Activated CD4-positive, CD25-positive, alpha-beta regulatory T cell (primary cell): ENCODE measurements at places on chromosomes 6 and 20.

DNA sequence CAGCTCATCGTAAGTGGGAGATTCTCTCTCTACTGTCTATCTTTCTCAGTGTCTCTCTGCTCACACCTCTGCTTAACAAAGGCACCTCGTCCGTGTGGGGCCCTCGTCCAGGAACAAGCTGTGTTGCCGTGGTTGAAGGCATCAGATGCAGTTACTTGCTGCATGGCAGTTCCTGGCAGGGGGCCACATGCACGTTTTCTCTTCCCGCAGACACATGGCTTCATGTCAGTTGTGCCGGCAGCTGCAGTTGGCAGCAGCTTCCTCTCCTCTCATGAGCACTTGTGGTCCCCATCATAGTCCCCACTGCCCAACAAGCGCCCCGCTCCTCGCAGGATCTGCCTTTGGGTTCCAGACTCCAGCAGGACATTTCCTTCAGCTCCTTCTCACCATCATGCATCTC, 7.1 kb upstream of the AFDN start:
- no peak for DNase-seq

DNA sequence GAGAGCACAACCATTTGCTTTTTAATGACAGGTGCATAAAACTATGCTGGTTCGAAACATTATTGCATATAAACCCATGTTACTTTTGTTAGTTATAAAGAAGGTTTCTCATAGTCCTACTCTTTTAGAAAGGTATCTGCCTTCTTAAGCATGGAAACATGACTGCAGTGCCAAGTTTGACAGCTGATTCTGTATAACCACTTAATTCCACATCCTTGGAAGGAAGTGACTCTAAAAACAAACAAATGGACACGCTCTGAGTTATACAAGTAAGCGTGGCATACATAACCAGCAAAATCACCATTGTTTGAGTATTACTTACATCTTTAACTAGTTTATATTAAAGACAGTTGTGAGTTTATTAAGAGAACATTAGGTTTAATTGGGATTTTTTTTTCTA, 125.0 kb upstream of the HDGFL1 start:
- DNase-seq = no peak

- no peak for DNase-seq
Observed at GRCh38 chr20:17611290-17611539, 41.3 kb downstream of the DSTN start.

GRCh38 chr6:142339968-142340658, 38.3 kb downstream of the ADGRG6 start:
- no peak for DNase-seq

GRCh38 chr20:45821947-45822346, 5.2 kb downstream of the TNNC2 start:
- no peak for DNase-seq

DNA sequence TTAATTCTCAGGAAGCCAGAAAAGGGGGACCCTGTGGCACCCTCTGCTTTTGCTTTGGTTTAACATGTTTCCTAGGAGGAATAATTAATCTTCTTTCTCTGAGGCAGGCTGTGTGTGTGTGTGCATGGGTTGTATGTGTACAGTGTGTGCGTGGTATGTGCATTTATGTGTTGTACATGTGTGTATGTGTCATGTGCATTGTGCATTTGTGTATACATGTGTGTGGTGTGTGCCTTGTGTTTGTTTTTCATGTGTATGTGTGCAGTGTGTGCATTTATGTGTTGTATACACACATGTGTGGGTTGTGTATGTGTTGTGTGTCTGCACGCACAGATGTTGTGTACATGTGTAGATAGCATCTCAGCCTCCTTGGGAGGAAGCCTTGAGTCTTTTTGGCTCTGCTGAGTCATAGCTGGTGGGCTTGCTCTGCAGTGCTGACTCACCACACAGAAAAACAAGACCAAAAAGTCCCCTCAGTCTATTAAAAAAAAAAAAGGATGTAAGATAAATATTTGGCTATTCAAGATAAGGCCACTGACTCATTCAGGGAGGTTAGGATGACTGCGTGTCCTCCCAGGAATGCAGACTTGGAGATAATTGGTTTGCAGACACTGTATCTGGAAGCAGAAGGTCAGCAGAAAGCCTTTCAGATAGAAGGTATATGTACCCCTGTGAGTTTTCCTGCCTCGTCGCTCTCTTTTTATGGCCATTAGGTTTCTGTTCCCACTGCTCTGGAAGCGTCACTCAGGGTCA, 58.6 kb downstream of the SYNJ2 start:
- no peak for DNase-seq

DNA sequence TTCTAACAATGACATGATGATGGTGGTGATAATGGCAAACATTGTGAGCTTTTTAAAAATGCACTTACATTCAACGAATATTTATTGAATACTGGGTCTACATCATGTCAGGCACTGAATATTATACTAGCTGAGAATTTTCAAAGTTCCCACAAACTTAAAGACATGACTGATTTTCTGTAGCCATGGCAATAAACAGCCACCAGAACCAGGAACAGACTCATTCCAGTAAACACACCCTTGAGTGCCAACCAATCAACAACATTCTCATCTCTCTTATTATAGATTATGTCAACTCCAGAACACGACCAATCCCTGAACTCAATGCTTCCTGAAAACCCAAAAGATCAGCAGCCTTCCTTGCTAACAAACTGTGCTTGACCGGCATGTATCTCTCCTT, 212.4 kb upstream of the RUNX2 start:
- DNase-seq = no peak

DNA sequence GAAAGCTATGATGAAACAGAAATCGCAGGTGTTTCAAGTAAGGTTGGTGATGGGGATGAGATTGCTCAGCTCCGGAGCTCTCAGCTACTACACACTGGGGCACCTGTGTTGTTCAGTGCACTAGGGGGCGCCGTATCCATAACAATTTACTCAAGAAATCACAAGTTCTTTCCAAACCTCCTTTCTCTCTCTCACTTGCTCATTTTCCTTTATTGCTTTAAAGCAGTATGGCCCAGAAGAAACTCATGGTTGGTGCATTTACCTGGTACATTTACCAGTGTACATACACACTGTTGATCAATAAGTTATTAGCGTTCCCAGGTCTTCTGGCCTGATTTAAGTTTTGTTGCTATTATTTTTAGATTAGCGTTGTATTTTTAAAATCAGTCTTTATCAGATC, 235.2 kb upstream of the TAB2 start:
- peak; percentile 81 for DNase-seq

GRCh38 chr6:77707603-77708002, 54.8 kb downstream of the MEI4 start:
- no peak for DNase-seq

DNA sequence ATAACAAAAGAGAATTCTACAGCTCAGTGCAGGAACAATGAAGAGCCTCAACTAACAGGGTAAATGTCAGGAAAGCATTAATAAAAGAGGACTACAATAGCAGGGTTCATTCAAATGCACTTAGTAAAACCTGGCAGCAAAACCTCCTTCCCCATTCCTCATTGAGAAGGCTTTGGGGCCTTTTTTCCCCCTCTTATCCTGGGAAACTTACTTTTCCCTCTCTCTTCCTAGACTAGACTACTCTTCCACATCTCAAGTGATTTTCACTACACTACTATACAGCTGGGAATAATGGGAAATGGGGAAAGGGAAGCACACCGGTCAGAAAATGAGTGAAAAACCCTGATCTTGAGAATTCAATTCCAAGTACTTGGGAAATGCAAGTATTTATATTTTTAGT, 10.1 kb downstream of the ROMO1 start:
- no peak for DNase-seq

GRCh38 chr6:140320081-140321080, 945.9 kb upstream of the CITED2 start:
- DNase-seq = no peak

DNA sequence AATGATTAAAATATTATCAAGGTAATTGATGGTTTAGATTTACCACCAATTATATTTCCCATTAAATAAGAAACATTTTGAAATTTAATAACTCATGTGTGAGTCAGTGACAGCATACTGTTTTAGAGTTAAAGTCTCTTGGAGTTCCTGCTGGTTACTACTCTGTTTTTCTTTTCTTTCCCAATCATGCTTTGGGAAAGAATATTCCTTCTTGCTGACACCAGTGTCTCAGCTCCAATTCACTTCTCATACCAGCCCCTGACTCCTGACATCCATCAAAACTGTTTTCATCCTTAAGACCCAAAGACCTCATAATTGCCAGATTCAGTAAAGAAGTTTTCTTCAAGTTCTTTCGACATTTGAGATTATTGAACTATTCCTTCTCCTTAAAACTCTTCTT, 50.3 kb downstream of the AIG1 start:
- no peak for DNase-seq

DNA sequence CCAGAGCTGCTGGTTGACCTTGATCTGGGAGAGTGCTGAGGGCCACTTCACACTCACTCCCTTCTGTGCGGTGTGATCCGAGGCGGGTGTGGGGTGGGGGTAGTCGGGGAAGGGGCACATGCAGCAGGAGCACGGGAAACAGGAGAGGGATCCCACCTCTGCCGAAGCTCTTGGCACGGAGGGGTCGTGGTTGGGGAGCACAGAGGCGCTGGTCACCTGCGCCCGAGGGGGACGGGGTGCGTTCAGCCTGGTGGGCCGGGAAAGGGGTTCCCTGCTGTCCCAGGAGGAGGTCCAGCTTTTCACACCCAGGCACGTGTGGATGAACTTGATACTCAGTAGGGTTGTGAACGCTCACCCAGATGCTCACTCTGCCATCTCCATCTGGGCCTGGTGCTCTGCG, 17.3 kb downstream of the SS18L1 start:
- no peak for DNase-seq

GRCh38 chr6:11271228-11272020, 39.0 kb upstream of the NEDD9 start:
- DNase-seq = no peak

- no peak for DNase-seq
Observed at GRCh38 chr20:46423882-46424482, 17.6 kb upstream of the ELMO2 start.

DNA sequence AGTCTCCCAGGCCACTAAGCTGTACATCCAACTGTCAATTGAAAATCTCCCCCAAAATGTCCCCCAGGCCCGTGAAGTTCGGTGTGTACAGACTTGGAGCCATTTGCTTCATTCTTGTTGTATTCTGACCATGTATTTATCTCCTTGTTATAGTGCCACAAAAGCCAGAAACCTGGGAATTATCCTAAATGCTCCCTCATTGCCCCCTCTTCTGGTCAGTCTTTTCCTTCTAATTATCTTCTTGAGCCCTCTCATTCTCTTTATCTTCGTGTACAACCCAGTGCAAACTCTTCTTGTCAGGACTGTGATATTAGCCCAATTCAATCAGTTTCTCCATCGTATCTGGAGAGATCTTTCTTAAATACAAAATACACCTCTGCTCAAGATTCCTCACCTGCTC, 64.7 kb downstream of the RFX6 start:
- no peak for DNase-seq

DNA sequence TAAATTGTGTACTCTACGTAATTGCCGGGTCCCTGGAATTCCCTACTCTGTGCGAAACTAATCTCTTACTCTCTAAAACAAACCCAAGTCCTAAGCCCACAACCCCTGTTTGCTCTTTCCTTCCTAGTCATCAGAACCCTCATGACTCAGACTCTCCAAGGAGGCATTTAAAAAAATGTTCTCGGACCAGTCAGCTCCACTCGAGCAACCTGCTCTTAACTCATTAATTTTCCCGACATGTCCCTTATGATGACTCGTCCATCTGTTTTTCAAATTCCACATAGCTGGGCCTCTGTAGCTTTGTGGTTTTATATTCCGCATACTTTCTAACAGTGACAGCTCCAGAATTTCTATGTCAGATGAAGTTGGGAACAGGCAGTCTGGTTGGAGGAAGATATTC, 2.6 kb upstream of the MUC22 start:
- DNase-seq = no peak

DNA sequence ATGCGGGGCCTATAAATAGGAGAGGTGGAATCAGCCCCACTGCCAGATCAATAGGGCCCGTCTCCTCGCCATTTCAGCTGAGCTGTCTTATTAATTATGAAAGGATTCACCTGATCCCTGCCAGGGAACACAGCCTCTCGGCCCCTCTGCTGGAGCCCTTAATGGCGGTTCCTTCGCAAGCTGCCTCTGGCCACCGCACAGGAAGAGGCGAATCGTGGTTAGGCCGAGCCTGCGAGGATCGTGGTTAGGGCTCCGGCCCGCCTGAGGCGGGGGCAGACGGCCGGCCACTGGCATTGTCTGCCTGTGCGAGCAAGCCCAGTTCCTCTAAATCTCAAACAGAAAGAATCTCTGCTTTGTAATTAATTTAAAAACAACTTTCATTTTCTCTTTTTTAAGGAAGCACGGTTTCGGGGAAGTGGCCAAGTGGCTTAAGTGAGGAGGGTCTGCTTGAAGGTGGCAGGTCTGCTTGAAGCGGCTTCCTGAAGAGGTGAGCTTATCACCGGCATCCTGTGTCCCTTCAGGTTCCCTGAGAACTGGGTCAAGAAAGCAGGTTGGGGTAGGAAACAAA, 9.2 kb downstream of the NRN1 start:
- no peak for DNase-seq

GRCh38 chr20:62691487-62691886, 17.1 kb upstream of the NTSR1 start:
- no peak for DNase-seq

DNA sequence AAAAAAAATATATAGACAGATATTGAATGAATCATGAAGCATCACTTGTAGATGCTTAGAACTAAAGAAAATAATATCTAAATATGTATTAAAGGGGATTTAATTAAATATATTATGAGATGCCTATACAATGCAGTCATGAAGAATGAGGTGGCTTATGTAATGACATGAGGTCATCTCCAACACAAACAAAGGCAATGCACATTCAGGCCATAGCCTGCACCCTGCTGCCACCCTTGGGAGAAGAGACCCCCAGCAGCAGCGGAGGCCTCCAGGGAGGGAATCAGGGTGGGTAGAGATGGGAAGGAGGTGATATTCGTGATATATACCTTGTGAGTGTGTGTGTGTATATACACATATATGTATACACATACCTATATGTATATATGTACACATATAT, 26.4 kb upstream of the SSTR4 start:
- no peak for DNase-seq
